Stimulated activated CD4-positive, alpha-beta T cell treated with anti-CD3 and anti-CD28 coated beads, Interleukin-12 subunit alpha, Interleukin-12 subunit beta, amount 100 ng/mL, for 24 hours (primary cell): ENCODE measurements at places on chromosomes 12 and 14.

- DNase-seq, result no peak
Measured at GRCh38 chr14:96922986-96923385, 125.8 kb downstream of the VRK1 start.

- DNase-seq, result no peak
Measured at GRCh38 chr12:32249777-32250176, 143.1 kb downstream of the BICD1 start.

DNA sequence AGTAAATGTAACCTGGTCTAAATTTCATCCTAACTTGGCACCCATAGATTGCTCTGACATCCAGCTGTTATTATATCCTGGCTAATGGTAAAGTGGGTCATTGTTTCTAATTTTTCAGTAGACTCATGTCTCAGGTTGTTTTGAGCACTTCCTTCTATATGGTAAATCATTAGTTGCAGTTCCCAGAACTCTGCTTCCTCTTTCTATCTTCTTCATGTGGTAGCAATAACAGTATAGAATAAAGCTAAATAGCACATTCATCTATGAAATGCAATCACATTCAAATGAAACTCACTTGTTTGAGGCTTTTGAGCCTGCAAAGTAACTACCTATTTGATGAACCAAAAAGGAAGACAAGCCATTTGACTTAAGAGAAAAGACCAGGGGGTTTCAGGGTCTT lies 65.1 kb upstream of the GZMB start:
- no peak for DNase-seq

- DNase-seq, result no peak
Measured at GRCh38 chr12:108666401-108666881, 32.7 kb upstream of the SELPLG start.

GRCh38 chr12:53221203-53222080 lies 10.6 kb downstream of the RARG start:
- no peak for DNase-seq

GRCh38 chr12:20444595-20445170 lies 76.3 kb downstream of the PDE3A start:
- DNase-seq, result no peak

GRCh38 chr12:24378548-24379407 lies 429.3 kb upstream of the SOX5 start:
- DNase-seq, result no peak

GRCh38 chr12:117501076-117501869 lies 139.8 kb upstream of the NOS1 start:
- no peak for DNase-seq

GRCh38 chr14:96002498-96002884 lies 36.7 kb upstream of the C14orf132 start:
- no peak for DNase-seq

GRCh38 chr12:78028426-78028825 lies 197.7 kb downstream of the NAV3 start:
- no peak for DNase-seq

DNA sequence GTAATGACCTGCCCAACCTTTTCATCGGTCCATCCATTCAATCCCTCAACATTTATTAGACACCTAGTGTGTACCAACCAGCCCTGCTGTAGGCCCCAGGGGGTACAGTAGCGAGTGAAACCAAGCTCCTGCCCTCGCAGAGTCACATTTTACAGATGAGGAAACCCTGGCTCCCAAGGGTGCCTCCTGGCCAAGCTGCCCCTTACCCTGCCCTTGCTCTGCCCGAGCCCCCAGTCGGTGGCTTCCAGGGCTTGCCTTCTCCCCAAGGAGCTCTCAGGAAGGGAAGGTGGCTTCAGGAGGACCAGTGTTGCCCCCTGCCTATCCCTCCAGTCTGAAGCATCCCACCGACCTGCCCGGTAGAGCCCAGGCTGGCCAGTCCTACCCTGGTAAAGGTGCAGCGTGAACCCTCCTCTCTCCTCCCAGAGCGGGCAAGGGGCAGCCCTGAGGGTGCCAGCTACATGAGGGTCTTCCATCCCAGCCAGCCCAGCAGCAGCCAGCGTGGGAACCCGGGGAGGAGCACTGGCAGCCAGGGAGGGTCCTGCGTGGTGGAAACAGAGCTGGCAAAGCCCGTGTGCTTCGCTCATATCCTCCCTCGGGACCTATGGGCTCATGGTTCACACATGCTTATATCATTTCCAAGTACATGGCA lies 670 bp upstream of the BEGAIN start:
- DNase-seq, result no peak

DNA sequence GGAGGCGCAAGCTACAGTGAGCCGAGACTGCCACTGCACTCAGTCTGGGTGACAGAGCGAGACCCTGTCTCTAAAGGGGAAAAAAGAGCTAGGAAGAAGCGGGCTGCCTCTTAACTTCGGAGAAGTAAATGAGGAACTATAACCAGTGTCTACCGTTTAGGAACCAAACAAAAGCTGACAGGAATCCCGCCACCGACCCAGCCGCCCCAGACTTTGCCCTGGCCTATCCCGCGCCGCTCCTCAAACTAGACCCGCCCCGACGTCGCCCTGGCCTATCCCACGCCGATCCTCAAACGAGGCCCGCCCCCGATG lies 568 bp upstream of the SIVA1 start:
- no peak for DNase-seq

GRCh38 chr14:38887696-38888095 lies 215.3 kb downstream of the SEC23A start:
- DNase-seq, result no peak

GRCh38 chr14:104101086-104101621 lies 15.7 kb downstream of the ASPG start:
- no peak for DNase-seq

DNA sequence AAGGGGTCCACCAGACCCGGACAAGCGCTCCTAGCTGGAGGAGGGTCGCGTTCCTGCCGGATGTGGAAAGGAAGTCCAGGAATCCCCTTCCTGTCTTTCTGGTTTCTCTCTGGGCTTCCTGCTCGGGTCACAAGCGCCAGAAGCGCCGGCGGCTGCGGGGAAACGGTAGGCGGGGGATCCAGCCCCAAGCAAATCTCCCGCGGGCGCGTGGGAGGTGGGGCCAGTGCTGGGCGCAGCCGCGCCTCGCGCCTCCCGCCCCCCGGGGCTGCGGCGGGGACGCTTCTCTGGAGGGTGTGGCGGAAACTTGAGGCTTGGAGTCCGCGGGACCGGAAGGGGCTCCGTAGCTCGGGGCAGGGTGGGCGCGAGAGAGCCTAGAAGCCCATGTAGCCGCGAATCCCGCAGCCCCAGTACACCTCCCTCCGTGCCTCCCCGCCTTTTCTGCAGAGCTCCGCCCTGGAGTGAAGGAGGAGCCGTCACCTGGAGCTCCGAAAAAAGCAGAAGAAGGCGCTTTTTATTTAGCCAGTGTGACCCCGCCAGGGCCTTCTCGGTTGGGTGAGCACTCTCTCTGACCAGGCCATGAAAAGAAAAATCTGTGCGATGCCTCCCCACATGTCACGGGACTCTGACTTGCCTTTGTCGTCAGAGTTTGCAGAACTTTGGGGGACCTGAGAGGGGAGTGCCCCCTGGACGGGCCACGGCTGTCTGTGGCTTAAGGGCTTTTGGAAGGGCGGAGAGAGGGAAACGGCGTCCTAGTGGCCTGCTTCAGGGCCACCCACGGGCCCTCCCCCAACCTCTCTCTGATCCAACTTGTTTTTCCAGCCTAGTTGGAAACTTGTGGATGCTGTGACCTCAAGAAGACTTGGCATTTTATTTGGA lies 21.4 kb upstream of the CLEC2D start:
- peak; percentile 81 for DNase-seq

DNA sequence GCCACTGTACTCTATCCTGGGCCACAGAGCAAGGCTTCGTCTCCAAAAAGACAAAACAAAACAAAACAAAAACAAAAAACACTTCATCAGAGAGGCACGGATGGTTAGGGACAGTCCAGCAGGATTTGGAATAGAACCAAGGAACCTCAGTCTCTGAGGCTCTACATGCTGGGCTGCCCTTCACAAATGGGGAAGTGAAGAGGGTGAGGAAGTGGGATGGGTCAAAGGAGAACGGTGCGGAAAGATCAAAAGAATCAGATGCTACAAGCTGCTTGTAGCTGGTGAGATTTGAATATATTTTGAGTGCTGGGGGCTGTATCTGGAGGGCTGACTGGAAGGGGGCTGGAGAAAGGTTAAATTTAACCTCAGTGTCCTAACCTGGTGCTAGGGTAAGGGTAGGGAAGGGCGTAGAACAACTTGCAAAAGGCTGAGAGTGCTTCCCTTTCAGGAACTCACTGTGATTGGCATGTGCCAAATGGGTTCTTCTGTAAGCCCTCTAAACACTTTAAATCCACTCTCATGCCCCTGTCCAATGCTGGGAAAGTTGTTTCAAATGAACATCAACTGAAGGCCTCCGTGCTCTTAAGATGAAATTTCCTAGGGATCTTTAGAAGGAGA lies 4.6 kb downstream of the FOXJ2 start:
- no peak for DNase-seq

GRCh38 chr12:47367912-47368537 lies 288.3 kb upstream of the AMIGO2 start:
- DNase-seq, result no peak

DNA sequence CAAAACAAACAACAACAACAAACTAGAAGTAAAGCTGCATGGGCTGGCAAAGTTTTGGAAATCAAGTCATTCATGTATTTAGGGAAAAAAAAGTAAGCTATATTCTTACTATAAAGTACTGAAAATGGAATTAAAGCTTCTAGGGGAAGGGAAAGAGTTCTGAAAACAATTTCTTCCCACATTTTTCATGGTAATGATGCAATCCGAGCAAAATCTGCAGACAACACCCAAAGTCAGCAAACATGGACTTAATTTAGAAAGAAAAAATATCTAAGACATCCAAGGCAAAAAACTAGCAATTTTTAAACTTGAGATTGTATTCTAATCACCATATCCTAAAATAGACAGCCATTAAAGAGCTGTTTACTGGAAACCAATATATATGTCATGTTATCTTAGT lies 86.3 kb downstream of the LRP6 start:
- DNase-seq, result no peak

DNA sequence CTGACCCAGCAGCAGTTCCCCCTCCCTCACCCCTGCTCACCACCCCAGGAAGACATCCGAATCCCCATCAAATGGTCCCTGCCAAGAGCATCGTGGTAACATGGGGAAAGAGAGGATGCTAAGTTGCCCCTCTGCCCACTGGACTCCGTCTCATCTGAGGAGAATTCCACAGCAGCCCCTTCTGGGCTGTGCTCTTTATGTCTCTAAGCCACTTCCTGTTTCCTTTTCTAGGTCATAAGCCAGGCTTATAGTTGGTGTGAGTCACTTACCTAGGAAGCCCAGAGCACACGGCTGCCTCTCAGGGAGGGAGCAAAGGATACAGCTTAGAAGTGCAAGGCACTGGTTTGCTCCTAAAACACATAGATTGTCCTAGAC lies 76.0 kb downstream of the VCPKMT start:
- no peak for DNase-seq

DNA sequence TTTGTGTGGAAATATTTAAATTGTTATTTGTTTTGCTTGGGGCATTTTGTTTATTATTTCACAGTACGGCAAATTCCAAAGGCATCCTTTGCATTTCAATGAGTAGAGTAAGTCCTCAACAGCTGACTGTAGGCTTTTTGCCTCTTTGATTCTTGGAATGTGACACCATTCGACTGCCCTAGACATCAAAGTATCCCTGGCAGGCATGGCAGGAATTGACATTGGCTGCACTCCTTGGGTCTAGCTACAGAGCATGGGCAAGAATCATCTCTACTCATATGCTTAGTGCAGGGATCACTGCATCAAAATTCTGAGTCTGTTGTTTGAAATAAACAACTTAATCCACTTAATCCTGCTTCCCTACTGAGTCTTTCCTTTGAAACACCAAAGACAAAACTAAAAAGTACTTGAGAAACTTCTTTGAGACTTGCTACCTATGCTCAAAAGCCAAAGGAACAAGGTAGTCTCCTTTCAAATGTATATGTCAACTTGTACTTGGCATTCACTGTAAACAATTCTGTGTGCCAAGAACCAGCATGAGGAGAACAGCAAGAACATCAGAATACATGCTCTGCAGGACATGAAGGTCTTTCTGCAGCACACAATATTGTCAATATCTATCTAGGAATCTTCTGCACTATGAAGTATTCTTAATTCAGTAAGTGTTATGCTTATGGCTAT lies 1569.0 kb upstream of the FLRT2 start:
- DNase-seq, result no peak

- no peak for DNase-seq
Measured at GRCh38 chr12:132217800-132218526, 73.7 kb downstream of the NOC4L start.

DNA sequence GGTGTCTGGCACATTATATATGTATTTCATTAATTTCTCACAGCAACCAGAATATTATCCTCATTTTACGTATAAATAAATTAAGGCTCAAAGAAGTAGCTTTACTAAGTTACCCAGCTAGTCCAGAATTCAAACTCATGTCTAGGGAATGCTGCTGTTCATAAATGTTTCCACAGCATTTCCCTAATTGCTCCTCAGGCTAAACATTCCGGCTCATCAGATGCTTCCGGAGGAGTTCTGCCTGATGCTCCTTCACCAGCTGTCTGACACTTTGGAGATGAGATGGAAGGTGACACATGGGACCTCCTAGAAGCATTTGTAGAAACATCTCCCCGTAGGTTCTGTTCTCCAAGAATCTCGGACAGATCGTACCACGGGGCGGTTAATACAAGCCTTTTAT lies 12.1 kb downstream of the KRT85 start:
- no peak for DNase-seq

DNA sequence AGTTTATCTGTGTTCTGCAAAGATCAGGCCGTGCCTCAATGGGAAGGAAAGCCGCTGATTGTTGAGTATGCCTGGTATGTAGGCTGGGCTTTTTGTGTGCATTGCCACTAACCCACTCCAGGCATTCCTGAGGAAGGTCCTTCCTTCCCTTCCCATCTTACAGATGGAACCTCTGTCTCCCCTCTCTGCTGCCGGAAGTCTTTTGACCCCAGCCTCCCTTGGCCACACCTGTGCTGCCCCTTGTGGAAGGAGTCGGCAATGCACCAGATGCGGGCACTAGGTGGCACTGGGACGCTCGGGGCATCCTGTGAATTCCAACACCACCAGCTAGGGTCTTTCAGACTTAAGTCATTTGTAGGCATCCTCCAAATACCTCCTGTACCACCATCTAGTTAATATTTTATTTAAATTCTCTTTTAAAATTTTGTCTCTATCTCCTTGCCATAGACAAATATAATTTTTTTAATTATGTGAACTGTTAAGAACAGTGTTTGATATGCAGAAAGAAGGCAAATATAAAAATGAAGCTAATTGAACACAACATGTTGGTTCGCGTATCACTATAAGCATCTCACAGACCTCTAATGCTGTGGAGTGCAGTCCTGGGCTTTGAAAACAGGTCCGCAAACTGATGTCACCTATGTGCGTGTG lies 99.6 kb downstream of the RIN3 start:
- peak; percentile 67 for DNase-seq
